T-helper 1 cell (primary cell): ENCODE measurements at places on chromosomes 4 and X.

- no peak for DNase-seq
Observed at GRCh38 chr4:132596186-132596585, 552.9 kb upstream of the PCDH10 start.

DNA sequence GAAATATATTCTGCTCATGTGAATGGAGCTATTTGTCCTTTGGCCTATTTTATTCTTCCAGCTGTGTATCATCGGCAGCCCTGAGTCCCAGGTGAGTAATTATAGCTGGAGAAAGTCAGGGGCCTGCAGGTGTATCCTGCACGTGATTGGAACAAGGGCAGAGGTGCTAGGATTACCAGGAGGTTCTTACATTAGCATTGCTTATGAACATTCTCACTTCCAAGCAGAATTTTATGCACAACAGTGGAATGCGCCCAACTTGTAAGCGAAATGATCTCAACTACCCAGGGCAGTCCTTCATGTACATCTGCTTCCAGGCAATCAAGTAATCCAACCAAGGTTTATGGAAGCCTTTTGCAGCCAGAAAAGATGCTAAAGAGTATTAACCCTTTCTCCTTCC is 68.9 kb upstream of the NRK start:
- DNase-seq, result no peak

DNA sequence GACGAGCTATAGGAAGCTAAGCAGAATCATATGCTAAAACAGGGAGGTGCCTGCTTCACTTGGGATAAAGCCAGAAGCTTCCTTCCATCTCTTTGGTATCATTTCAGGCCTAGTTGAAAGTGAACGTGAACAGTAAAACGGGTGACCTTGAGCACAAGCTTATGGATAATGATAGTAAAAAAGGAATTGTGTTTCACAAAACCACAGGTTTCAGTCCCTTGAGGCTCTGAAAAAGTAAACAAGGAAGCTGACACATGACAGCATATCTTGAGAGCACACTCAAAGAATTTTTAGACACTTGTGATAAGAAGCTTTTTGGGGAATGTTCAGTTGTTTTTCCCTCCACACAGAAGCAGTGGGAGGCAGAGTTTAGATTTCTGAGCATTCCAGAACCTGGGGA is 286.1 kb downstream of the DCHS2 start:
- no peak for DNase-seq

DNA sequence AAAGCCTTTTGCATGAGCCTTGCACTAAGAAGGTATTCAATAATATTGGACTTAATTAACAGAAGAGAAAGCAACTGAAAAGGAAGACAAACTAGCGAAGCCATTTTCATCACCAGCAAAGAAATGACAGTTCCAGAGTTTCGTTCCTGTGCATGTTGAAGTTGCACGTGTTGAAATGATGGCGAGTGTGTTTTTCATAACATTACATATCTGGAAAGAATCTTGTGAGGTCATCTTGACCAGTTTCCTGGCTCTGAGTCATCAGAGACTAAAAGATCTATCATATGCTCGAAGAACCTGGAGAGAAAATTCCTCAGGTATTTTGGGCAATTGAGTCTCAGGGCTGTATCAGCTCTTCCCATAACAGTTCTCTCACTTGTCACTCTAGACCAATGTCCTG is 106.2 kb upstream of the MAML3 start:
- DNase-seq, result no peak

DNA sequence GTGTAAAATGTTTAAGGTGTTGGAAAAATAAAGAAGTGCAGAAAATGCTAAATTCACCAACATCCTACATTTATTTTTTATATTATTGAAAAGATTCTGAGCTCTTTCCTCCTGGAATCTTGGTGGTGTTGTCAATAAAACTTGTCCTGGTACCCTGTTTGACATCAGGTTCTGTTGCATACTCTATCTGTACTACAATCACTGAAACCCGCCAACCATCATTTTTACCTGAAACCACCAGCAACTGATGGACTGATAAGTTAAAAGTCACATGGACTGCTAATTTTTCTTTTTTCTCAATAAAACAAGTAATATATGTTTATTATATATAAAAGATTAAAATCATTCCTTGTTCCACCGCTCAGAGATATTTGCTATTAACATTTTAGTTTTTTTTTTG is 23.4 kb downstream of the STAP1 start:
- no peak for DNase-seq

GRCh38 chr4:18155067-18156041 is 133.8 kb upstream of the LCORL start:
- DNase-seq, result no peak

DNA sequence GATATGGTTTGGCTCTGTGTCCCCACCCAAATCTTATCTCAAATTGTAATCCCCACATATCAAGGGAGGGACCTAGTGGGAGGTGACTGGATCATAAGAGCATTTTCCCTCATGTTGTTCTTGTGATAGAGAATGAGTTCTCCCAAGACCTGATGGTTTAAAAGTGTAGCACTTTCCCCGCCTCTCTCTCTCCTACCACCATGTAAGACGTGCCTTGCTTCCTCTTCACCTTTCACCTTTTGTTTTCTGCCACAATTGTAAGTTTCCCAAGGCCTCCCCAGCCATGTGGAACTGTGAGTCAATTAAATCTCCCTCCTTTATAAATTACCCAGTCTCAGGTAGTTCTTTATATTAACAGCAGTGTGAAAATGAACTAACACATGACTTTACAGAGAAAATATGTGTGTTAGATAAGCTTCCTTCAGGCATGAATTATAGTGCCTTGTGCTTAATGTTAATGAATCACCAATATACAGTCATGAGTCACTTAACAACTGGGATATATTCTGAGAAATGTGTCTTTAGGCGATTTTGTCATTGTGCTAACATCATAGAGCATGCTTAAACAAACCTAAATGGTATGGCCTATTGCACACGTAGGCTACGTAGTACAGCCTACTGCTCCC is 37.9 kb downstream of the PDGFC start:
- DNase-seq, result no peak

DNA sequence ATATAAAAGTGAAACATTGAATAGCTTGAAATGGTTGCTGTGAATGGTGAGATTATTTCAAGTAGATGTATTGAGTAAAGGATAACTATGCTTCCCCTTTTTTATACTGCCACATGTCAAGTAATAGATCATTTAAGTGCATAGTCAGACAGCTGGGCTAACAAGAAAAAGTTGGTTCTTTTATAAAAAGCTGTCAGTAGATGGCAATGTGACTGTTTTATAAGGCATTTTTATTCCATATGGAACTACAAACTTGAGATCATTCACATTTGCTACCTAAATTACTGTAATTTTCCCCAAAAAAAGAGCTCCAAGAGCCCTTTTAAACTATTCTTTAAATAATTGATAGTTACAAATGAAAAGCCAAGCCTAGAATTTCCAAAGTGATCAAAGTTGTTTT is 831.0 kb downstream of the C4orf33 start:
- no peak for DNase-seq

GRCh38 chr4:34643476-34643875 is 1600.8 kb downstream of the ARAP2 start:
- no peak for DNase-seq

GRCh38 chr4:180669680-180670079 is 1573.5 kb upstream of the TENM3 start:
- DNase-seq, result no peak

DNA sequence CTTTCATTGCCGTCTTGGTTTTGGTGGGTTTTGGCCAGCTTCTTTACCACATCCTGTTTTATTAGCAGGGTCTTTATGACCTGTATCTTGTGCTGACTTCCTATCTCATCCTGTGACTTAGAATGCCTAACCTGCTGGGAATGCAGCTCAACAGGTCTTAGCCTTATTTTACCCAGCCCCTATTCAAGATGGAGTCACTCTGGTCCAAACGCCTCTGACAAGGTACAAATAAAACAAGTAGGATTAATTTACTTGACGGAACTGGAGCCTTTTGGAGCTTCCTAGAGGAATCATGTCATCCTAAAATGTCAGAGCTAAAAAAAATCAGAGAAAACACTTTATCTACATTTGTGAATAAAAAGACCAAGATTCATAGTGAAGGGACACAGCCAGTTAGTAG is 66.2 kb upstream of the ATXN3L start:
- no peak for DNase-seq

DNA sequence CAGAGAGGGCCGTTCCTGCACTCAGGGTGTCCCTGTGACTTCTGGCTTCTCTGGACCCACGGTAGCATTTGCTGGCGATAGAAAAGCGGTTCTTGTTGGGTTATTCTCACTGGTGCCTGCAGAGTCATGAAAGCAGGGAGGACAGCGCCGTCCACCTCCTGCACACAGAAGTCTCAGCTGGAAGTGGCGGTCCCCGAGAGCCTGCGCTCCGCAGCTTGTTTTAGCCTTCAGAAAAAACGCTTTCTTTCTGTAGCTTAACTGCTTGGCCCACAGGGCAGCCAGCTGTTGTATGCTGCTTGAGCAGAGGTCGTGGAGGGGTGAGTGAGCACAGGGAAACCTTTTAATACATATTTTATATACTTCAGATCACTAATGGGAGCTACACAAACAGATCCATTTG is 400.7 kb upstream of the FAT1 start:
- DNase-seq, result no peak

GRCh38 chr4:131054489-131055019 is 1958.6 kb downstream of the C4orf33 start:
- DNase-seq, result no peak

- no peak for DNase-seq
Observed at GRCh38 chr4:185859111-185859510, 47.1 kb upstream of the SORBS2 start.

DNA sequence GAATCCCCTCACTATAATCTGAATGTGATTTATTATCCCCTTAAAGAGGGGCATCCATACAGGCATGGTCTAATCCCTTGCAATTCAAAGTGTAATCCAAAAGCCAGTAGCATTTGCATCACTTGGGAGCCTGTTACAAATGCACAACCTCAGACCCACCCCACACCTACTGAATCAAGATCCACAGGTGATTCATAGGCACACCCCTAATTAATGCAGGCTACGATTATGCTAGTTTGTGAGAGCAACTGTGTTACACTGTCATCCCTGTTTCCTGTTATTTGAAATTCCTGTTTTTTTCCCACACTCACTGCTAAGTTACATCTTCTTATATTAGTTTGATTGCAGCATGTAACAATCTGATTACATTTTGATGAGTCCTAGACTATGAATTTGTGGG is 120.0 kb downstream of the RAB28 start:
- DNase-seq, result no peak

DNA sequence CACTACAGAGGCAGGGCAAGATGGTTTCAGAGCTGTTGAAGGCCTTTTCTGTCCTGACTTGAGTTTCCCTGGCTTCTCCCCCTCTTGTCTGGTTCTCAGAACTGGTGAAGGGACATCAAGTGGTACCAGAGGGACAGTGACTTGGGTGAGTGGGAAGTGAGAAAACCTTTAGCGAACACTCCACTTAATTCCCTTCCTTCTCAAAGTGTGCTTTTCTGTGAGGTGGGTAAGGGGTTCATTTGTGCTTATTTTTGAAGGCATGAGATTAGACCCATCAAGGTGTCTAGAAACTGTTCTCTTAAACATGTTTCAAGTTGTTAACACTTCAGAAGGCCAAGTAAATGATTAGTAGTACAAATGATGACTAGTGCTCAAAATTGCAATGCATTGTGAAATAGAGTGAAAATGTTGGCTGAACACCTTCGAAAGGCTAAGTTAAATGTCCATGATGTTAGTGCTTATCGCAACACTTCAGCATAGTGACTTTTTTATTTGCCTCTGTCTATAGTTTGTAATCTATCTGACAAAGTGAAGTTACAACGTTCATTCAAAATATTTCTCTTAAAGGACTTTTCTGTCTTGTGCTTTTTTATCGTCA is 2.8 kb downstream of the AREG start:
- DNase-seq, result no peak

DNA sequence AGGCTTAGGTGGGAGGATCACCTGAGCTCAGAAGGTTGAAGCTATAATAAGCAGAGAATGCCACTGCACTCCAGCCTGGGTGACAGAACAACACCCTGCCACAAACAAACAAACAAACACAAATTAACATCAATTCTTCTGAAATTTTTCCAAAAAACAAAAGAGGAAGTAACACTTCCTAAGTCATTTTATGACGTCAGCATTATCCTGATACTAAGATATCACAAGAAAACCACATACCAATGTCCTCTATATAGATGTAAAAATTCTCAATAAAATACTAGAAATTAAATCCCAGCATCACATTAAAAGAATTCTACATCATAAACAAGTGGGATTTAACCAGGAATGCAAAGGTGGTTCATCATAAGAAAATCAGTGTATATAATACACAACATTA is 64.4 kb upstream of the STK26 start:
- no peak for DNase-seq

- no peak for DNase-seq
Observed at GRCh38 chr4:158139086-158139485, 33.7 kb downstream of the GASK1B start.

DNA sequence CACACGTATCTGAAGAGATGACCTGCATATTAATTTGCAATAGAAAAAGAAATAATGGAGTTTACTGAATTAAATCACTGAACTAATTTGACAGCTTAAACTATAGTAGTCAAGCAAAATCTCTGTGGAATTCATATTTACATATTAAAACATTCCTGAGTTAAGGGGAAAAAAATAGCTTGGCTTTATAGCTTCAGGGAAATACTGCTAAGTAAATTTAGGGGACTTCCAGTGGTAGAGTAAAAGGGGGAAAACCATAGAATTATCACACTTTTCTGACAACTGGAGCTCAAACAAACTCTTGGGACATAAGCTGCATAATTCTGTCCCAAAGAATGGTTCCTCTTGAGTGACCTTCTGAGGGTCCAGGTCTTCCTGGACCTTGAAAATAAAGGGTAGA is 28.6 kb upstream of the CCNI start:
- DNase-seq, result no peak

GRCh38 chrX:136541294-136541693 is 9.3 kb downstream of the VGLL1 start:
- no peak for DNase-seq

DNA sequence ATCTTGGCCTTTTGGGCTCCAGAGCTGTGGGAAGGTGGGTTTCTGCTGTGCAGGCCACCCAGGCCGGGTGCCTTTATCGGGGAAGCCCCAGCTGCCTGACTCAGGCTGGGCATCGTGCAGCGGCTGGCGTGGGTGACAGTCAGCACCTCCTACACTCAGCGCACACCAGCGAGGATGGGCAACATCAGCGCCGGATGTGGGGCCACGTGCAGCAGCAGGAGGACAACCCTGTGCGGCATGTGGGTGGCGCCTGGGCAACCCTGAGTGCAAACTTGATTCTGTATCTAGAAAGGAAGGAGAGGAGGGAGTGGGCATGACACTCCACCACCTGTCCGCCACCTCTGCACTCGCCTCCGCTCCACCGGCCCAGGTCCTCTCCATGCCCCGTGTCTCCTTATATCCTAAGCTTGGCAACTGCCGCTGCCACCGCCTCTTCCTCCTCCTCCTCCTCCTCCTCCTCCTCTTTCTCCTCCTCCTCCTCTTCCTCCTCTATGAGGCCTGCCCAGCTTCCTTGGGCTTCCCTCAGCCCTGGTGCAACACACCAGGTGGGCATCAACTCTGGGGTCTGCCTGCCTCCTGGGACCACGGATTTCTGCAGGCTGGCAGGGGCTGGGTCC is 107.4 kb upstream of the AFAP1 start:
- DNase-seq, result no peak

- no peak for DNase-seq
Observed at GRCh38 chr4:37528166-37528885, 157.8 kb downstream of the RELL1 start.
